ENCODE measurements at places on chromosomes 11 and 22.

DNA sequence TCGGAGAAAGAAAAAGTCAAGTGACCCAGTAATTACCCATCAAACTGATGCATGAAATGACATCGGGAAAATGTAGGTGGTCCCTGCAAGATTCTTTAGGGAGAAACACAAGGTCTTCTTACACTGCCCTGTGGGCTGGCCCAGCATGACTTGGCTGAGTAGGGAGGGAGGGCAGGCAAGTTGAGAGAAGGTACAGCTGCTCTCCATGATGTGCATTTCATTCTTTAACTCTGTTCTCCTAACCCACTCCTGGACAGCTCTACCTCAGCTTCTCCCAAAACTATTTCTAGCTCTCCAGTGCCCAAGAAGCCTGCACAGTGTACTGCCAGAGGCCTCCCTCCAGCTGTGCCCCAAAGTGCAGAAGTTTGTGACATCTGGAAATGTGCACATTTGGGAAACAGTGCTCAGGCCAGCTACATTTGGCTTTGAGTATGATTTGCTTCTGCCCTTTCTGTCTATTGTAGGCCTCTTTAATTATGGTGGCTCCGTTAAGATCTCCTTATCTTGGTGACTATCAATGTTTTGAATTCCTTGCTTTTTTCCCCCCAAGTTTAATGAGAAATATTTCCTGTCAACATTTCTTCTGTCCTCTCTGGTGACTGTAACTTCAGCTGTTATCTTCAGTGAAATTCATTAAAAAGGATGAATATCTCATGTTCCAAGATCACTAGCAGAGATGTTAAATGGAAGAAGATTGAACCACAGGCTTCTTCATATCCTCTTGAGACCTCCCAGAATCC lies 26.7 kb upstream of the PRSS23 start:
- no peak for DNase-seq

DNA sequence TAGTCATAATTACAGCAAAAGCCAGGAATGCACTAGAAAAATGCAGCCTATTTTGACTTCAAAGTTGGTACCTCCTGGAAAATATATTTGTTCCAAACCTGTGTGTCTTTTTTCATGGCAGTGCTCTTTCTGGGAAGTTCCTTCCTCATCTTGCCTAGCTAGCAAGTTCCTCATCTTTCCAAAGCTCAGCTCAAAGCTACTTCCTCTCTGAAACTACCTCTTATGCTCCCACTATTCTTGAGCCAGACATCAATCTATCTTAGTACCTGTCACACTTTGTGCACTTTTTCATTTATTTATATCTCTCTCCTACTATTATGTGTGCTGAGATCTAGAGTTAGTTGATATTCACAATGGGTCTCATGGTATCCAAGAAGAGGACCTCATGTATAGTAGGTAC lies 191.6 kb upstream of the CCDC90B start:
- no peak for DNase-seq

DNA sequence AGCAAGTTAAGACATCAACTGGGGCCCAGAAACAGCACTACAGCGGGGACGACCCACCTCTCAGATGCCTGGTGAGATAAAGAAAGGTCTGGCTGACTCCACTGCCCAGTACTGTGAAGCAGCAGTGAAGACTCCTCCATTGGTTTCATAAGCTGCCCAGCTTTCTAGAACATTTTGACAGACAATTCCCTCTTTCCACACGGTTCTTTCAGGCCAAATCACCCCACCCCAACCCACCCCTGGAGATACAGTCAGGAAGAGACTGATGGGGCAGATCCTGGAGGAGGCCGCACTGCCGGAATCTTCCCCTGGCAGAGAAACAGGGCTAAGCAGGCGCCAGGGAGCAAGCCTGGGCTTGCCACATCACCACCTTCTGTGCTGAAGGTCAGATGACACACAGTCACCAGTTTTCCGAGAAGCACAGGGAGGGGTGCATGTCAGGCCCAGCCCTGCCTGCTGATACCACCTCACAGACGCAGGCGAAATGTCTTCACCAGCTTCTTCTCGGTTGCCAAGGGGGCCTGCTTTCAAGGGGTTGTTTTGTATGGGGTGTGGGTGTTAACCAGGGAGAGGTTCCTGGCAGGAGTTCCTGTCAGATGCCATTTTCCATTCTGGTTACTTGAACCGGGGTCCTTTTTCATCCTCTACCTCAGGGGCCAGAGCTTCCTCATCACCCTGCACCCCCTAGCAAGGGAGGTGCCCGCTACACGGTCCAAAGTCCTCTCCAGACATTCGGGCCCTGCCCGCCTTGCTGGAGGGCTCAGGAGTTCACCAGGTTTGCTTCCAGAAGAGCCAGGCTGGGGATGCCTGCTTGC lies 1.4 kb upstream of the NEAT1 start:
- peak; percentile 99 for DNase-seq

DNA sequence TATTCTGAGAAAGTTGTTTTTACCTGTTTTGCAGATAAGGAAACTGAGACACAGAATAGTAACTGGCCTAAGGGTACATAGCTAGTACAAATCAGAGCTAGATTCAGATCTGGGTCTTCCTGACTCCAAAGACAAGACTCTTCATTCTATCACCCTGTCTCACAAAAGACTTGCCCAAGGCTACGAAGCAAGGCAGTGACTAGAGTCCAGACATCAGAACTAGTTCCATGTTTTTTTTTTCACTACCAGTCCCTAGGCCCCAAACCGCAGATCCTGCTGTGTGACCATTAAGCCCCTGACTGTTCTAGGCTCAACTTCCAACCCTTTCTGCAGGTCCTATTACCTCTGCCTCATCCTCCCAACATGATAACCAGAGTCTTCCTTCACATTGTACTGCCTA lies 1.5 kb downstream of the BACE1-AS start:
- DNase-seq: peak; percentile 78

- DNase-seq: no peak
Measured at GRCh38 chr22:26460202-26460601, 23.4 kb downstream of the HPS4 start.

- no peak for DNase-seq
Measured at GRCh38 chr22:26549902-26550497, 37.7 kb upstream of the TFIP11 start.

DNA sequence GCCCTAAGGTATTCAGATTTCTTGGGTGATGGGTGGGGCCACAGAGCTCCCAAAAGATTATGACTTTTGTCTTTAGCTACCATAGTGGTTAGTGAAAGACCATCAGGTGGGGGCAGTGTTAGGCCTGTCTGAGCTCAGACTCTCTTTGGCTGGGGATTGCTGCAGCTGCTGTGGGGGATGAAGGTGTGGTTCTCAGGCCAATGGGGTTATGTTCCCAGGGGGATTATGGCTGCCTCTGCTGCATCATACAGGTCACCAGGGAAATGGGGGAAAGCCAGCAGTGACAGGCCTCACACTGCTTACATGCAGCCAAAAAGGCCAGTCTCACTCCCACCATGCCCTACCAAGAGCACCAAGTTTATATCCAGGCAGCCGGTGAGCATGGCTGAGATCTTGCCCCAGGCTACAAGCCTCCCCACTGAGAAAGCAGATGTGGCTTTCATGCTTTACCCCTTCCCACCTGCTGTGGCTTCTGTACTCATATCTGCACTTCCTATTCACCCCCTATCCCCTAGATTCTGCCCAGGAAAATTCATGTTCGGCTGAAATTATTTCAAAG lies 24.8 kb downstream of the CNTF start:
- DNase-seq: no peak

GRCh38 chr11:33207408-33207985 lies 46.2 kb upstream of the CSTF3 start:
- no peak for DNase-seq

GRCh38 chr11:113271551-113272245 lies 42.7 kb upstream of the TTC12 start:
- DNase-seq: no peak

DNA sequence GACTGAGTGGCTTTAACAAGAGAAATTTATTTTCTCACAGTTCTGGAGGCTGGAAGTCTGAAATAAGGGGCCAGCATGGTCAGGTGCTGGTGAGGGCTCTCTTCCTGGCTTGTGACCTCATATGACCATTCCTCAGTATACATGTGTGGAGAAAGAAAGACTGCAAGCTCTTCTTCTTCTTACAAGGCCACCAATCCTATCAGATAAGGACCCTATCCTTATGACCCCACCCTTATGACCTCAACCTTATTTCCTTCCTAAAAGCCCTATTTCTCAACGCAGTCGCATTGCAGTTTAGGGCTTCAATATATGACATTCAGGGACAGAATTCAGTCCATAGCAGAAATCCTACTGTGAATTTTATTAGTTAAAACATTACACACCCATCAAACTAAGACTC lies 124.4 kb upstream of the RAG2 start:
- no peak for DNase-seq

DNA sequence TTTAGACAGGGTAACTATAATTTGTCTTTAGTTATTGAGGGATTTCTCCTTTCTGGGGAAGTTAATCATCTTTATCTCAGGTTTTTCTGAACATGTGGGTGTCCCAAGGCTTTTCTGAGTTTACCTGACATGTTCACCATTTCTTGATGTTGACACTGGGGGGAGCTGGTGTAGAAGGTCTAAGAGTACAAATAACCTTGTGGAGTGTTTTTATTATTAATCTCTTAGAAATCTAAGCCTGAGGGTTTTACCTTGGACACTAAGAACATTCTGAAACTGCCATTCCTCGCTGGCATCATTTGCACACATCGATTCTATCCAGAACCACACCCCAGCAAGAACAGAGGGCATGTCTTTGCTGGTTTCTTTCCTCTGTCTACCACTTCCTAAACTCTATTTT lies 15.6 kb upstream of the C11orf91 start:
- DNase-seq: peak; percentile 62

- no peak for DNase-seq
Measured at GRCh38 chr11:111408789-111409727, 30.0 kb upstream of the POU2AF1 start.

DNA sequence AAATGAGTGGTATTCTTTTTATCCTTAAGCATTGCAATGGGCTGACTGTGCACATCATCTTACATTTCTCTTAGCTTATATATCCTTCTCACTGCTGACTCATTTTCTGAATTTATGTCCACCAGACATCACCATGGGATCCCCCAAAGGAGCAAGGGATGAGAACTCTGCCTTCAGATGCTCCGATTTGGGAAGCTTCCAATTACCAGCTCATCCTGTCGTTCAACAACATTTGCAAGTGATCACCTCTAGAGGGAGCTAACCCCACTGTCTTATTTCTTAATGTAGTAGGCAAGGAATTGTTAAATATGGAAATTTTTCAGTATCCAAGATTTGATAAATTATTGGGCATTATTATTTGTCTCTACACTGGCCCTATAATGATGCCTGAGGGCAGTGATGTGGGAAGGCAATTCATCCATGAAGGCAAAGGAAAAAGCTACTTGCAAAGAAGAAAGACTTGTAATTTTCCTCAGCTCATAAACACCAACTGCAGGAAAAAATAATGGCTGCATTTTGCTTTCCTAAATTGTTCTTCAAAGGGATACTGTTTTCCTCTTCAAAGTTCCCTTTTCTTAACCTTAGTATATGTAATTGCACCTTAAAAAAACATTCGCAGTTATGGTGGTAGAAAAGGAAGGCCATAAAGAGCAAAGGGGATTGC lies 102.4 kb upstream of the FSHB start:
- DNase-seq: no peak

- no peak for DNase-seq
Measured at GRCh38 chr22:25666308-25666707, 75.7 kb upstream of the MYO18B start.

GRCh38 chr11:60777572-60777971 lies 7.6 kb upstream of the MS4A10 start:
- DNase-seq: peak; percentile 42

- DNase-seq: no peak
Measured at GRCh38 chr22:46769191-46769675, 6.8 kb downstream of the TBC1D22A start.

DNA sequence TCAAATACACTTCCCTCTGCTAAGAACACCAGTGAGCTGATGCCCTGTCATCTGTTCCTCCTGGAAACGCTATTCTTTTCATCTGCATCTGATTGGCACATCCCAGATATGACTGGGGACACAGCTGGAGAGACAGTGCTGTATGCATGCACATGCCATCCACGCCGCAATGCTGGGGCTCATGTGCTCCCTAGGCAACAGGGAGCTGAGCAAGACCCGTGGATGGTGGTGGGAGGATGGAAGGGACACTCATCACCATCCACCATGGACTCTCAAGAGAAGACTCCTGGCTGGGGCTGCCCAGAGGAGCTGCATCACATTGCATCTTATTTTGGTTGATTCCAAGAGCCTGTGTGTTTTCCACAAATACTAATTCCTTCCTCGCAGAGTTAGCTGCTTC lies 534.9 kb downstream of the OPCML start:
- no peak for DNase-seq

DNA sequence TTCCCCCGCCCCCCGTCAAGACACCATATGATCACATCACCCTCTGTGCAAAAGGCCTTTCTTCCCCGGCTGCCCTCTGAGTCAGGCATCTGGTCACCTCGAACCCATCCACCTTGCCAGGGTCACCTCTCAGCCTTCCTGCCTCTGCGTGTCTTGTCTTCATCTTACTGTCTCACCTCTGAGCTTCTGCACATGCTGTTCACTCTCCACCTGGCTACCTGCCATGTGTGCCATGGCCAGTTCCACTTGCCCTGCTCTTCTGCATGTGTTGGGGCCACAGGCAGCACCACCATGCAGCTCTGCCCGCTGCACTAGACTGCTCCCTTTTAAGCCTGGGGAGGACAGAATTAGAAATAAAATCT lies 9.8 kb downstream of the ZNF74 start:
- DNase-seq: no peak

GRCh38 chr11:5123802-5124521 lies 14.2 kb downstream of the OR52A5 start:
- DNase-seq: peak; percentile 79

GRCh38 chr11:12235553-12235946 lies 125.2 kb downstream of the MICAL2 start:
- DNase-seq: no peak

DNA sequence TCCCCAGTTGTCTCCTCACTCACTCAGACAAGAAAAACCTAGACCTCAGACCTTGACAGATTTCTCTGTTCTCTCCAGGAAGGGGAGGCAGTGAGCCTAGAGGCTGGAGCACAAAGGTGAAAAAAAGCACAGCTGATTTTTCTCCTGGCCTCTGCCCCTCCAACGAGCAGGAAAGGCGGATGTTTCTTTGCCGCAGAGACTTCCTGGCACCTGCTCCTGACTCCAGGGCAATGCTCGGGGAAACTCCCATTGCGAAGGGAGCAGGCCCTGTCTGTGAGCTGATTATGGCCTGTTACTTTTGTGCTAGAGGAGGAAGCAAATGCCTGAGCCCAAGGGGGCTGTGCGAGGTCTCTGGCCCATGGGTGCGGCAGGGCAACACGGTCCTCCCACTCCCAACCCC lies 25.4 kb downstream of the MS4A10 start:
- DNase-seq: no peak

- no peak for DNase-seq
Measured at GRCh38 chr11:11458485-11458884, 105.4 kb upstream of the CSNK2A3 start.

Data from trophoblast cell (in vitro differentiated cells and primary cell).